ELR (cell line): ENCODE measurements at places on chromosomes 6 and 20.

- DNase-seq = no peak
These were observed 466.9 kb downstream of the KIF16B start for GRCh38 chr20:16106191-16106849.

DNA sequence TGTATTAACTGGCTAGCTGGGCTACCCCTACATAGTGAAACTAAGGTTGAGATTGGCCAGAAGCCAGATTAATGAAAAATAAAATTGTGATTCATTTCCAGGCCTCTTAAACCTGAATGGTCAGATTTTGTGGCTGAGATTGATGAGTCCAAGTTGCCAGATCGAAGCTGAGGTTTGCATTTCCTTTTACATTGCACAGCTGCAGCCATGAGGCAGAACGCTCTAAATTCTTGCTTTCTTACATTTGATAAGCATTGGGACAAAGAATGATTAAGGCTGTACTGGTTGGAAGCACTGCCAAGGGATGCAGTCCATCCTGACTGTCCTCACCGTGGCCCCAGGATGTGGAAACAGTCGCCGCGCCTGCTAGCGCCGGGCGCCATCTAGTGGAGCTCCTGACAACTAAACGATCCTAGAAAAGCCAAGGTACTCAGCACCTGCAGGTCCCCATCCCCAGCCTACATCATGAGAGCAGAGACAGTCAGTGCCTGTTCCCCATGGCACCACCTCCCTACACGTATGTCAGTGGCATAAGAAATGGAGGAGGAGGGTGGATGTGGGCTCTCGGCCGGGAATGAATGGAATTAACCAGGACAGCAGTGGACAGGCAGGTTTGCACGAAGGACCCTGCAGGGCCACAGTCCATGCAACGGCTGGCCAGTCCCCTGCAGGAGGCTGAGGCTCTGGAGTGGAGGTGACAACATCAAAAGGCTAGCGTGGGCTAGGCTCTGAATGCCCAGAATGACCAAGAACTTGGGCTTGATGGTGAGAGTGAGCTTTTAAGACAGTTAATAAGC lies 19.0 kb downstream of the PXDC1 start:
- DNase-seq = peak; percentile 77

DNA sequence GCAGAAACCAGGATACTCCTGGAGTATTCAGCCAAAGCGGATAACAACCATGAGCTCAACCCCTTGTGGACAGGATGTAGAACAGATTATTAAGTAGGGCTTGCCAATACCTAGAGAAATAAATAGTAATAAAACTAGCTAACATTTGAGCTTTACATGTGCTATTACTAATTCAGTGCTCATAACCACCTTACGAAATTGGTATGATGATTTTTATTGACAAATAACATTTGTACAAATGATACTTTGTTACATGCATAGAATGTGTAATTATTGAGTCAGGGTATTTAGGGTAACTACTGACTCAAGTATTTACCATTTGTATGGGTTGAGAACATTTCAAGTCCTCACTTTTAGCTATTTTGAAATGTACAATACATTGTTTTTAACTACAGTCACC lies 287.9 kb downstream of the CDC5L start:
- DNase-seq = peak; percentile 33

GRCh38 chr6:354631-355280 lies 36.8 kb upstream of the IRF4 start:
- DNase-seq = no peak

DNA sequence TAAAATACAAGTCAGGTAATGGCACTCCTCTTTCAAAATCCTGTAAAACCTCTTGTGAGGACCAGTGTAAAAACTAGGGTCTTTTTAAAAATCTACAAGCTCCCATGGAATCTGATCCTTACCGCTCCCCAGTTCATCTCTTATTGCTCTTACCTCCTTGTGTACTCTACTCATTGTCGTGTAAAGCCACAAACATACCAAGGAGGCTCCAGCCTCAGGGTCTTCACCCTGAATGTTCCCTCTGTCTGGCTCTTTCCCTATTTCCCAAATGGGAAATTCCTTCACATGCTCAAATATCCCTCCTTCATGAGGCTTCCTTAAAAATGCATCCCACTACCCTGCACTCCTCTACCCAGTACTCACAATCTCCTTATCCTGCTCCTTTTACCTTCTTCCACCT lies 67.1 kb downstream of the TASP1 start:
- DNase-seq = no peak

- peak; percentile 85 for DNase-seq
These were observed 28.1 kb downstream of the TOX2 start for GRCh38 chr20:43942667-43943285.

DNA sequence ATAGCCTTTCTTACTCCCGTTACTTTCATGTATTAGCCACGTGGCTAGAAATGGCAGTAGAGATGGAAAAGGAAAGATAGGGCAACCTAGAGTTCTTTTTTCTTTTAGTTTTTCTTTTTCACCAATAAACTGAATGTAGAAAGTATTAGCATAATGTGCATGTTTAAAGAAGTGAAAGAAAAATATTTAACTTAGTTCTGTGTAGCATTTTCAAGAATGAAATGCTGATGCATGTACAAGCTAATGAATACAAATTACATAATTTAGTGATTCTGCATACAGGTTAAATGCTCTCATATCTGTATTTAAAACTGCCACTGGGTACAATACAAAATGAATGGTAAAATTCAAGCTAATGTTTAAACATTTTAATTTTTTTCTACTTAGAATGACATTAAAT lies 22.6 kb upstream of the IL20RA start:
- no peak for DNase-seq

DNA sequence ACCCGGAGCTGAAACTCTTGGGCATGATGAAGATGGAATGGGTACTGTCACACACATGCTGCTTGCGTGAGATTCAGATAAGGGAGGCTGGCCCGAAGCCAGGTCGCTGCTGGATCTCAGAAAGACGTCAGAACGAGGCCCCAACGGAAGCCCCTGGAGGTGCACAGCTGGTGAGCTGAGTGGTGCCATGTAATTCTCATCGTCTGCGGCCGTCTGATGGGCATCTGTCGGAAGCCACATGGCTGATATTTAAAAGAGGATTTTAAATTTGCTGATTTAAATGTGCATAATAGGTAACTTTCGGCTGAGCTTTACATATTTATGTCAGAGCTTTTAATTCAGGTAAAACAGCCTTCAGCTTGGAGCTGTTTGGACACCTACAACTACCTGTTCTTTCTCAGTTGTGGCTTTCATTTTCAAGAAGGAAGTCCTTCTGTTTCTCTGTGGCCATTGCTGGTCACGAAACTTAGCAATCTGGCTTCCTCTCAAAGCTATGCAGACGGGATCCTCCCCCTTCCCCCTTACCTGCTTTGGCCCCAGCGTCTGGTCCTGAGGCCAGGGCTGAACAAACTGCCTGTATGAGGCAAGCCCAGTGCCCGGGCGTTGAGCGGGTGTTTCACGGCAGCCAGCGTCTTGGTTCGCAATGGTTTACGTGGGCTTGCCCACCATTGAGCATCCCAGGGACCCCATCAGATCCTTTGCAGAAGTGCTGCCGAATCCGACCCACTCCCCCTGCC lies 9.2 kb downstream of the SLCO4A1 start:
- no peak for DNase-seq

DNA sequence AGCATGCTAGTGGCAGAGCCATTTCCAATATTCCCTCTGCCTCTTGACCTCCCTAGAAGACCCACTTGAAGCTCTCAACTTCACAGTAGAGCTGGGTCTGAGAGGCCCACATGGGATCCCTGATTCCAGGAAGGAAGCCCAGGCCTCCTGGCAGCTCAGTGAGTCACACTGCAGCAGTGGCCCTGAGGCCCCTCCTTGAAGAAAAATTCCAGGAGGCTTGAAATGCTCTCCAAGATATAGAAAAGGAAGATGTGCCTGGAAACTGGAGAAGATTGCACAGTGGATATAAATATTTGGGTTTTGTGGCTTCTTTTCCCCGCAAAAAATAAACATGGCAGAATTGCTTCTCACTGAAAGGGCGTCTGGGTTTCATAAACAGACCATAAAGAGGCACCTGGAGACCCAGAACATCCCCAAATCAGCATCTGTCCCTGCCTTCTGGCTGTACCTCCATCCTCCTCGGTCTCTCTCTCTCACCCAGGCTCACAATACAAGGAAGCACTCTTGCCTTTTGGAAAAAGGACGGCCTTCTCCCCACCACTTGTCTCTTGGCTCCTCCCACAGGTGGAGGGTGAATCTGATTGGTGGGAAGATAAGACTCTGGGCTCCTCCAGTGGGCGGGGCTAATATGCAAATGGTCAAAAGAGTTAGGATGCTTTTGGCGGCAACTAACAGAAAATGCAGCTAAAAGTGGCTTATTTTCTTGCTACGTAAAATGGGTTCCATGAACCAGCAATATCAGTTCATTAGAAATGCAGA lies 200.0 kb upstream of the SULF2 start:
- peak; percentile 24 for DNase-seq

GRCh38 chr6:69584913-69585729 lies 211.7 kb downstream of the LMBRD1 start:
- no peak for DNase-seq

DNA sequence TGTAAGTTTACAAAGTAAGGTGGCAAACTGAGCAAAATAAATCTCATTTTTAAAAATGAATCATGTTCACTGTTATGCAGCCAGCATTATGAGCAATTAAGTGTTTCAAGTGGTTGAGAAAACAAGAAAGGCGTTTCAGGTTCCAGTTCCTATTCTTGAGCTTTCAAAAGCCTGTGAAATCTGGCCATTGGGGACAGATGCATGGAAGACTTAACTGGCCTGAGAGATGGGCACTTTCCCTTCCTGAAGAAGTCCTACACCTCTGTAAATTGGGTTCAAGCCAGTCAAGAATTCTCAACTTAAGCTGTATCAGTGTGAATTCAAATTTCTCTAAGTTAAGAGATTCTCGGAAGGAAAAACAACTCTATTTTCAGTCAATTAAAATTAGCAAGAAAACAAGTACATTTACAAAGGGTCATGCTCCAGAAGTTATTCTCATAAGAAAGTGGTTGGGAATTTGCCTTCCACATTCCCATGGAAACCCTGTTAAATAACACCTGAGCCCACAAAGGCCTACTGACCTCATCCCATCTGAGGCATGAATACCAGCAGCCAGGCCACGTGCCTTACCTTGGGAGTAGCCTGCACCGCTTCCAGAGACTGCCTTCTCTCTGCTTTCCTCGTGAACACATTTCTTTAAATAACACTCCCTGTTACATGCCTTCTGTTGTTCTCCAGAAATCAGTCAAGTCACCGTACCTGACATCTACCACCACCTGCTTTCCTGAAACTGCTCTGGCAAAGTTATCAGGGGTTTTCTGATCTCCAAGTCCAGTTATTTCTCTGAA lies 19.4 kb downstream of the MAP3K5 start:
- DNase-seq = no peak

GRCh38 chr20:18901980-18902737 lies 88.6 kb downstream of the SCP2D1 start:
- no peak for DNase-seq

DNA sequence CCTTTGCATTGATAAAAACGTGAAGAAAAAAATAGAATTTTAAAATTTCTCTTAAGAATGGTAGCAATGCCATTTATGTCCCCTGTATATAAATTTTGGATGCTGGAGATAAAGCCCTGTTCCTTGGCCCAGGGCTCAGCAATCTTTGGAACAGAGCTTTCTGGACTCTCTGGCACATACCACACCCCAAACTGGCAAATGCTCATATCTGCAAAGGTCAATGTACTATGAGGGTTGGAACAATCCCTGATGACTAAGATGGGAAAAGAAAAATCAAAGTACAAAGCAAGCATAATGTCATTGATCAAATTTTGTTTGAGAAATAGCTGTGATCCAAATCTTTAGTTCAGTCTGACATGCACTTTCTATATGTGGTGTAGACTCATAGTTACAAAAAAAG lies 158.1 kb upstream of the HCRTR2 start:
- no peak for DNase-seq

GRCh38 chr6:27096834-27097511 lies 150.5 kb upstream of the PRSS16 start:
- peak; percentile 86 for DNase-seq

GRCh38 chr20:10696650-10697049 lies 22.9 kb upstream of the JAG1 start:
- no peak for DNase-seq

DNA sequence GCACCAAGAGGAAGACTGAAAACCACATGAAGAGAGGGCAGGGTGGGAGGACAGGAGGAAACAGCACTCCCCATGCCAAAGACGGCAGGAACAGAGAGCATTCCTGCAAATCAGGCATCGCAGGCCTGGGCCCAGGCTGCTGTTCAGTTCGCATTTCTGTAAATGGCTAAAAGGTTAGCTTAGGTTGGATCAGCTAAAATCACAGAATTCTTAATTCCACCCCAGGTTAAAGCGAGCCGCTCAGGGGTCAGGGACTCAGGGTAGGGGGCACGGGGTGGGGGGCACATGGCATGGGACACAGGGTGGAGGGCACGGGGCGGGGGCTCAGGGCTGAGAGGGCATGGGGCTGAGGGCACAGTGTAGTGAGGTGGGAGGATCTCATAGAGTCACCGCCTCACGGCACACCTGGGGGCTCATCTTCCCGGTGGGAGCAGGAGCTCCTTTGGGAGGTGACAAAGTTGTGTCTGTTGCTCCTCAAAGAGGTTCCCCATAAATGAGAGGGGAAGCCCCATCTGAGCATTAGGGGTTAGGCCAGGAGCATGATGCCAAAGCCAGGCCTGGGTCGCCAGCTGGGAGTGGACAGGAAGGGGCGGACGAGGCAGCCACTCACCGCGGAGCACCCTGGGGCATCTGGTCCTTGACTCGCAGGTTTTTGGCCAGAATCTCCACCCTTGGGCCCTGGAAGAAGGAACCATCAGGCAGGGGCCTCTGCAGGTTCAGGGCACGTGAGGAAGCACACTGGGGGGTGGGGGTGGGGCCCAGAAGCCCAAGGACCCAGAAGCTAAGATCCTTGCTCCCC lies 200.7 kb downstream of the PREX1 start:
- no peak for DNase-seq
